ENCODE measurements at places on chromosomes 16 and 17.

DNA sequence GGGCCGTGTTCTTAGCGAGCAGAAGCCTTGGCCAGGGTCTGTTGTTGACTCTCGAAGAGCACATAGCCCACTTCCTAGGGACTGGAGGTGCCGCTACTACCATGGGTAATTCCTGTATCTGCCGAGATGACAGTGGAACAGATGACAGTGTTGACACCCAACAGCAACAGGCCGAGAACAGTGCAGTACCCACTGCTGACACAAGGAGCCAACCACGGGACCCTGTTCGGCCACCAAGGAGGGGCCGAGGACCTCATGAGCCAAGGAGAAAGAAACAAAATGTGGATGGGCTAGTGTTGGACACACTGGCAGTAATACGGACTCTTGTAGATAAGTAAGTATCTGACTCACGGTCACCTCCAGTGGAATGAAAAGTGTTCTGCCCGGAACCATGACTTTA is 18.5 kb downstream of the RSPRY1 start:
- no peaks in the 10 kb centered on the region for H3K4me1 ChIP-seq
- no peak for DNase-seq
- no peak overlapping the region for H3K27ac ChIP-seq
- H3K4me3 ChIP-seq = no peak overlapping the region
- H3K27me3 ChIP-seq = no peaks in the 10 kb centered on the region

- H3K4me1 ChIP-seq = no peaks in the 10 kb centered on the region
- DNase-seq = peak; percentile 66
- H3K4me3 ChIP-seq = no peak overlapping the region
- H3K27me3 ChIP-seq = peaks cover 4% of the 10 kb centered on the region
- H3K27ac ChIP-seq = no peak overlapping the region
Observed at GRCh38 chr16:87895641-87896141, 26.4 kb upstream of the SLC7A5 start.

- peaks cover 8% of the 10 kb centered on the region for H3K27me3 ChIP-seq
- H3K36me3 ChIP-seq = no peaks in the 10 kb centered on the region
- no peak for DNase-seq
Observed at GRCh38 chr17:55273579-55274354, 9.0 kb downstream of the HLF start.

- no peak overlapping the region for H3K4me3 ChIP-seq
- DNase-seq = no peak
- peaks cover 22% of the 10 kb centered on the region for H3K36me3 ChIP-seq
- H3K27ac ChIP-seq = peak overlapping the region; percentile 85
Observed at GRCh38 chr17:2064520-2064971, 9.6 kb downstream of the HIC1 start.

GRCh38 chr16:72910875-72911274 is 137.1 kb downstream of the ZFHX3 start:
- H3K27me3 ChIP-seq = no peaks in the 10 kb centered on the region
- H3K27ac ChIP-seq = no peak overlapping the region
- no peak for DNase-seq
- H3K36me3 ChIP-seq = no peaks in the 10 kb centered on the region
- peaks cover under 1% of the 10 kb centered on the region for H3K4me1 ChIP-seq

GRCh38 chr17:43517615-43518386 is 28.3 kb downstream of the ETV4 start:
- DNase-seq = peak; percentile 63
- no peaks in the 10 kb centered on the region for H3K27me3 ChIP-seq
- H3K36me3 ChIP-seq = peaks cover 17% of the 10 kb centered on the region
- no peaks in the 10 kb centered on the region for H3K4me1 ChIP-seq

DNA sequence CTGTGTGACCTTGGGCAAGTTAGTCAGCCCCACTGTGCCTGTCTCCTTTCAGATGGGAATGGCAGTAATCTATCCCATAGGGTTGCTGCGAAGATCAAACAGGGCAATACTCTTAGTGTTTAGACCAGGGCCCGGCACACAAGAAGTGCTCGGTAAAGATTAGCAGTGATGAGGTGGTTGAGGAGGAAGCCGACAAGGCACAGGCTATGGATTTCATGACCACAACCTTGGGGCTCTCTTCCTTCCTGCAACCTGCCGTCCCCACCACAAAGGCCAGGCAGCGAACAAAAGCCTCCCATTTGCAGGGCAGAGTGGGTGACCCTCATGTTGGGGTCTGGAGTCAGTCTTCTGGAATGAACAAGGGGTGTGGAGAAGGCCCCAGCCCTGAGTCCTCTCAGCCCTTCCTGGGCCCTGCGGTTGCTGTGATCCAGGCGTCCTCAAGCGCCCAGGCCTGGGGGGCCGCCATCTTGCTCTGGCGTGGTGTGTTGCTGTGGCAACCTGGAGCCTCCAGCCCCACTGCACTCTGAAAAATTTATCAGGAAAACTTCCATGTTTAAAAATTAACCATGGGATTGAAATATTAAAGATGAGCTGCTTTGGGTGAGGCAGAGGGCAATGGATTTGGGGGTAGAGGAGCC is 9.8 kb downstream of the ADAM11 start:
- H3K27me3 ChIP-seq = peaks cover 3% of the 10 kb centered on the region
- H3K4me1 ChIP-seq = no peaks in the 10 kb centered on the region
- DNase-seq = no peak
- no peaks in the 10 kb centered on the region for H3K36me3 ChIP-seq

GRCh38 chr16:86899757-86900156 is 321.4 kb downstream of the FOXL1 start:
- H3K27me3 ChIP-seq = no peaks in the 10 kb centered on the region
- H3K4me3 ChIP-seq = no peak overlapping the region
- no peaks in the 10 kb centered on the region for H3K36me3 ChIP-seq
- H3K27ac ChIP-seq = no peak overlapping the region
- H3K4me1 ChIP-seq = no peaks in the 10 kb centered on the region

GRCh38 chr17:37643869-37644268 is 623 bp upstream of the DDX52 start:
- H3K27me3 ChIP-seq = no peaks in the 10 kb centered on the region
- DNase-seq = no peak
- H3K4me1 ChIP-seq = peaks cover 5% of the 10 kb centered on the region
- H3K27ac ChIP-seq = no peak overlapping the region

GRCh38 chr17:48756830-48757251 is 28.3 kb upstream of the HOXB13 start:
- H3K36me3 ChIP-seq = no peaks in the 10 kb centered on the region
- peaks cover 47% of the 10 kb centered on the region for H3K27me3 ChIP-seq
- no peak for DNase-seq
- peaks cover 6% of the 10 kb centered on the region for H3K4me1 ChIP-seq
- H3K27ac ChIP-seq = no peak overlapping the region
- no peak overlapping the region for H3K4me3 ChIP-seq

- H3K27ac ChIP-seq = no peak overlapping the region
- no peaks in the 10 kb centered on the region for H3K4me1 ChIP-seq
- H3K4me3 ChIP-seq = no peak overlapping the region
- DNase-seq = no peak
- no peaks in the 10 kb centered on the region for H3K36me3 ChIP-seq
Observed at GRCh38 chr16:48459167-48459566, 74.0 kb upstream of the SIAH1 start.

- peaks cover 10% of the 10 kb centered on the region for H3K4me1 ChIP-seq
- no peaks in the 10 kb centered on the region for H3K36me3 ChIP-seq
- H3K27me3 ChIP-seq = no peaks in the 10 kb centered on the region
- no peak for DNase-seq
- no peak overlapping the region for H3K4me3 ChIP-seq
Observed at GRCh38 chr16:79772784-79773183, 172.2 kb upstream of the MAF start.

GRCh38 chr16:79874391-79874790 is 273.9 kb upstream of the MAF start:
- no peak overlapping the region for H3K4me3 ChIP-seq
- H3K27ac ChIP-seq = no peak overlapping the region
- no peaks in the 10 kb centered on the region for H3K4me1 ChIP-seq
- H3K27me3 ChIP-seq = no peaks in the 10 kb centered on the region

DNA sequence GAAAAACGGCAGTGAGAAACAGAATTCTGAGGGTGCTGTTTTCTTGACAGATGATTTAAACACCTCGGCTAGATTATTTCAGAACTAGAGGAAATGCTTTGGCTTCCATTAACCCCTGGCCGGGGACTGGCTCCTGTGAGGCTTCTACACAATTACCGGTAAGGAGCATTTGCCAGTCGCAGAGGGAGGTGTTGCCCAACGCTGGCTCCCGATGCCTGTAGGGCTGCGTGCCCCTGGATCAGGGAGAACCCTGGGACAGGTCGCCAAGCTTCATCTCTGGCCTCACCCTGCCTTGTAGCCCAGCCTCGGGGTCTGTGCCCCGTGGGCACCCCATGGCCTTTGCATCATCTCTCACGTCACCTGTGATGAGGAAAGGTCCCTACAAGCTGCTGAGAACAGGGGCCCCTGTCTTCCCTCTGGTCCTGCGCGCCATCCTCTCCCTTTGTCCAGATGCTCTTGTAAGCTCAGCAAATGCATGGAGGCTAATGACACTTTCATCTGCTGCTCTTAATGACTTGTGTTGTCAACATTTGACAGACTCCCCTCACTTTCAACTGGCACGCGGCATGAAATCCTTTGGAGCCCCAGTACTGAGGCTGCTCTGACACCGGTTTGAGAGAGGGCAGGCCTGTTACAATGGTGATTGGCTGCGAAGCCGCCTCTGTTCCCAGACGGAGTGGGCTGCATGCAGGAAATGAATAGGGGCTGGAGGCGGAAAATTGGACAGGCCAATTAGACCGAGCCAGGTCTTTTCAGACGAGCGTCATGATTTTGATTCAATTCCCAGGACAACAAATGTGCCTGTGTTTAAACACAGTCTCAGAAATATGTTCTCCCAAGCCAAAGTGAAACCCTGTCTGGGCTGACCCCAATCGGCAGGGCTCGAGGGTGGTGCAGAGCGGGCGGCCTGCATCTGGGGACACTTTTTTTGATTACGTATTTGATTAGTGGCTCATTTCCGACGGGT is 85.5 kb upstream of the DOC2B start:
- H3K4me1 ChIP-seq = no peaks in the 10 kb centered on the region
- no peaks in the 10 kb centered on the region for H3K36me3 ChIP-seq
- H3K27me3 ChIP-seq = peaks cover 6% of the 10 kb centered on the region
- no peak overlapping the region for H3K4me3 ChIP-seq
- DNase-seq = peak; percentile 58
- H3K27ac ChIP-seq = no peak overlapping the region
